ENCODE measurements at places on chromosomes 5 and 9.

DNA sequence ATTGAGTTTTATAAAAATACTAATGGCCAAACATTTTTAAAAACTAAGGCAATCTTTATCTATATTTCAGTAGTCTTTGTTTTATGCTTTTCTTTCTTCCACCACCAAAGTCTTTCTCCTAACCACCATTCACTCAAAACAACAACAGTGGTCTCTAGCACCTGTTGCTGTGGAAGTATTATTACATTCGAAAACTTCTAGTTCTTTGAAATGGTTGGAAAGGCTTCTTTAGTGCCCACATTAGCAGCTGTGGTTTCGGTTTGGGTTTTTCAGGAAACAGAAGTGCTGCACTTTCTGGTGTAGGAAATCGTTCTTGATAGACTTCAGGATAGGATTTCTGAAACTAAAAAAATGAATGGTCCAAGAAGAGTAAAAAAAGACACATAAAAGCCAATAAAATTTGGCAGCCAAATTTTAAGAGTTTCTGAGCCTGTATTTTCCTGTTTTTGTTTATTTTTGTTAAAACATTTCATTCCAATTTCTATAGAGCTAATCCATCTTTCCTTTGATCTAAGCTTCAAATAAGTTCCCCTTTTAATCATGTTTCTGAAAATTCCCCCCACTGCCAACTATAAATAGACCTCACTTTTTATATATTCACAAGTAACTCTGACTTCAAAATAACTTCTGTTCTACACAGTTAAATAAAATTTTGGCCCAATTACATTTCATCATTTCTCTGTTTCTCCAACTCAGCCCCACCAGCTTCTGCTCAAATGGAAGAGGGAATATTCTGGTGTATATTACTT lies 102.2 kb downstream of the DEPDC1B start:
- no peaks in the 10 kb centered on the region for H3K27me3 ChIP-seq
- no peaks in the 10 kb centered on the region for H3K36me3 ChIP-seq
- DNase-seq, result no peak
- peaks cover 6% of the 10 kb centered on the region for H3K4me1 ChIP-seq
- H3K4me3 ChIP-seq, result no peak overlapping the region

- peaks cover 2% of the 10 kb centered on the region for H3K27me3 ChIP-seq
- H3K27ac ChIP-seq, result no peak overlapping the region
- H3K4me1 ChIP-seq, result no peaks in the 10 kb centered on the region
- DNase-seq, result peak; percentile 9
- no peaks in the 10 kb centered on the region for H3K36me3 ChIP-seq
Observed at GRCh38 chr9:69981686-69982445, 61.8 kb upstream of the MAMDC2 start.

GRCh38 chr5:16854351-16854750 lies 81.7 kb downstream of the MYO10 start:
- H3K36me3 ChIP-seq, result peaks cover 7% of the 10 kb centered on the region
- H3K4me1 ChIP-seq, result peaks cover 73% of the 10 kb centered on the region
- H3K27ac ChIP-seq, result no peak overlapping the region
- no peaks in the 10 kb centered on the region for H3K27me3 ChIP-seq
- H3K4me3 ChIP-seq, result no peak overlapping the region
- DNase-seq, result no peak

DNA sequence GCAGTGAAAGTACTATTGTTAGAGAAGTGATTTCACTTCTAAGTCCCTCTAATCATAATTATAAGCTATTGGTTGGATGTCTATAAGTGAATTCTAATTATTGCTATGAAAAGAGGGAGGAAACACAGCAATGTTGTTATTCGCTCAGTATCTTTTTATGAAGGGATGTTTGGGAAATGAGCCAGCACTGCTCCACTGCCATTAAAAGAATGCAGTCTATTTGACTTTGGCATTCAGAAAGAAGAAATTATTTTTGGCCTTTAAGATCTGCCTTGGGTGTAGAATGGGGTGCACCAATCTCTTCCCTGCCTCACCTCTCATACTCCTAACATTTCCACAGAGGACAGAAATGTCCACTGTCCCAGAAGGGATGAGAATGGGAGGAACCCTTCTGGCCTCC lies 332.0 kb downstream of the SPATA31D1 start:
- no peaks in the 10 kb centered on the region for H3K4me1 ChIP-seq
- H3K27me3 ChIP-seq, result no peaks in the 10 kb centered on the region
- no peaks in the 10 kb centered on the region for H3K36me3 ChIP-seq
- DNase-seq, result no peak
- no peak overlapping the region for H3K4me3 ChIP-seq
- H3K27ac ChIP-seq, result no peak overlapping the region

DNA sequence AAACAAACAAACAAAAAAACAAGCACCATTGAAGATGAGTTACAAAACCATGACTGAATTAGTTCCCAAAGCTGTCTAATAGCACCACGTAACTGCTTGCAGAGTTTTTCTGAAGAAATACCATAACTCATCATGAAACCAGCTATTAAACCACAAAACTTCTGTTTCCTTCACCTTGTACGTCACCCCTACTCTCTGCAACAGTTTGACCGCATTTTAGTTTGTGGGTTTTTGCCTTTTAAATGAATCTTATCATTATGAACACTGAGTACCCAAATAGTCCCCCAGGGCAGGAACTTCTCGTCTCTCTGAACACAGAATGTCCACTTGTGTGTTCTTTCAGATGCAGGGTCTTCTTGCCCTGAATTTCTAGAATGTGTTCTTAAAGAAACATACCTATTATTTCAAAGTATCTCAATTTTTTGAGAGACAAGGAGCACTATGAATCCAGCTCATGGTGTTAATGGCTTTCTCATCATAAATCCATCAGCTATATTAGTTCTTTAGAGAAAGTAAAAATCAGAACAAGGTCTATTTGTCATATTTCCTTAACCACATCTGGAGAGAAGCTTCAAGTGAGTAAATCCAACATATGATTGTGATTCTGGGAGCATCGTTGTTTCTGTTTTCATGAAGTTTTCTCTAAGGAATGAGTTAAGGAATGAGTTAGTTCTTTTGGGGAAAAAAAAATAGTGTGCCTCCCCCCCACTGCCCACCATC lies 210.6 kb downstream of the AUH start:
- no peaks in the 10 kb centered on the region for H3K36me3 ChIP-seq
- no peaks in the 10 kb centered on the region for H3K27me3 ChIP-seq
- H3K4me3 ChIP-seq, result no peak overlapping the region
- no peak for DNase-seq
- H3K27ac ChIP-seq, result no peak overlapping the region

DNA sequence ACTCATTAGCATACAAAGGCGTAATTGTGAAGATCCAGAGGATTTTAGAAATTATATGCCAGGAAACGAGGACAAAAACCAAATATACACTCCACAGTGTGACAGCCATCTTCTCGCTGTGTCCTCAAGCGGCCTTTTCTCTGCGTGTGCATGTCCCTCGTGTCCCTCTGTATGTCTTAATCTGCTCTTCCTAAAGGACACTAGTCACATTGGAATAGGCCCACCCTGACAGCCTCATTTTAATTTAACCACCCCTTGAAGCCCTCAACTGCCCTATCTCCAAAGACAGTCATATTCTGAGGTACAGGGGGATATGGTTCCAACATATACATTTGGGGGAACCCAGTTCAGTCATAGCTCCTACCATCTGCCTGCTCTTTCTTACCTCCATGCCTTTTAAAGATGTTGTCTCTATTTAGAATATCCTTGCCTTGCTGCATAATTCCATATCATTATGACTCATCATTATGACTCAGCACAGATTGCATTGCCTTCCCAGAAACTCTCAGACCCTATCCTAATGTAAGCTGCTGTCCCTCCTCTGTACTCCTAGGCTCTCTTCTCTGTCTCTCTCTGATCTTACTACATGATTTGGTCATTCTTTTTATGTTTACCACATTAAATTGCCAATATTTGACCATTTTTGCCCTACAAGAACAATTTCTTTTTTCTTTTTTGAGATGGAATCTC lies 210.9 kb downstream of the AOPEP start:
- no peak overlapping the region for H3K4me3 ChIP-seq

DNA sequence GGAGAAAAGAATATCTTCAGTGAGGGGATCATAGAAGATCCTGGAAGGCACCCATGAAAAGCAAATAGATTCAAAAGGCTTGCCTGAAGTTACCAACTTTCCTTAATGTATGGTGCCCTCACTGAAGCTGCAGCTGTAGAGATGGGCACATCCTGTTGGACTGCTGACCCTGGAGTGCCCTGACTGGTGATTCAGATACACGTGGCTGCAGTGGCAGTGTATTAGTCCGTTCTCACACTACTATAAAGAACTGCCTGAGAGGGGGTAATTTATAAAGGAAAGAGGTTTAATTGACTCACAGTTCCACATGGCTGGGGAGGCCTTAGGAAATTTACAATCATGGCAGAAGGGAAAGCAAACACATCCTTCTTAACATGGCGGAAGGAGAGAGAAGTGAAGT lies 80.3 kb downstream of the OSMR start:
- no peak overlapping the region for H3K4me3 ChIP-seq
- no peak overlapping the region for H3K27ac ChIP-seq
- H3K4me1 ChIP-seq, result no peaks in the 10 kb centered on the region
- DNase-seq, result no peak

- no peak for DNase-seq
- no peak overlapping the region for H3K27ac ChIP-seq
- no peaks in the 10 kb centered on the region for H3K27me3 ChIP-seq
Observed at GRCh38 chr5:111927191-111927590, 170.2 kb upstream of the NREP start.

GRCh38 chr5:172854451-172854871 lies 20.4 kb downstream of the ERGIC1 start:
- DNase-seq, result no peak
- no peak overlapping the region for H3K4me3 ChIP-seq
- H3K27me3 ChIP-seq, result no peaks in the 10 kb centered on the region
- no peaks in the 10 kb centered on the region for H3K4me1 ChIP-seq

- H3K27ac ChIP-seq, result no peak overlapping the region
- no peaks in the 10 kb centered on the region for H3K4me1 ChIP-seq
- no peak overlapping the region for H3K4me3 ChIP-seq
- H3K27me3 ChIP-seq, result no peaks in the 10 kb centered on the region
- no peaks in the 10 kb centered on the region for H3K36me3 ChIP-seq
- no peak for DNase-seq
Observed at GRCh38 chr5:72525816-72526215, 18.6 kb upstream of the ZNF366 start.

- no peaks in the 10 kb centered on the region for H3K4me1 ChIP-seq
- no peaks in the 10 kb centered on the region for H3K36me3 ChIP-seq
- no peak overlapping the region for H3K4me3 ChIP-seq
- peaks cover 3% of the 10 kb centered on the region for H3K27me3 ChIP-seq
- no peak for DNase-seq
Observed at GRCh38 chr5:125337294-125337693, 590.9 kb upstream of the ZNF608 start.
